ENCODE measurements at places on chromosomes 11 and 22. TPM values are rescaled to one million over a fixed set of nuclear protein-coding genes. Genes with fewer than 3 reads are reported as not detected.

The SGSM1 gene
- 5.1 TPM for total RNA-seq

The HBG1 gene
- total RNA-seq: 3.6 TPM

The SHANK2 gene
- total RNA-seq: 16.9 TPM

The DRD4 gene
- total RNA-seq: 2.4 TPM

The OR5A1 gene
- not detected for total RNA-seq

The RAC2 gene
- total RNA-seq: 62.0 TPM

The NRGN gene
- 33.3 TPM for total RNA-seq

The SLC43A1 gene
- 11.8 TPM for total RNA-seq

The BACE1-AS gene
- 10.2 TPM for total RNA-seq

GRCh38 chr11:86814775-86815174, 14.4 kb downstream of the PRSS23 start:
- no peaks in the 10 kb centered on the region for H3K36me3 ChIP-seq
- H3K27ac ChIP-seq: no peak overlapping the region
- no peak for DNase-seq
- peaks cover 22% of the 10 kb centered on the region for H3K4me1 ChIP-seq
- H3K27me3 ChIP-seq: no peaks in the 10 kb centered on the region
- H3K4me3 ChIP-seq: no peak overlapping the region

DNA sequence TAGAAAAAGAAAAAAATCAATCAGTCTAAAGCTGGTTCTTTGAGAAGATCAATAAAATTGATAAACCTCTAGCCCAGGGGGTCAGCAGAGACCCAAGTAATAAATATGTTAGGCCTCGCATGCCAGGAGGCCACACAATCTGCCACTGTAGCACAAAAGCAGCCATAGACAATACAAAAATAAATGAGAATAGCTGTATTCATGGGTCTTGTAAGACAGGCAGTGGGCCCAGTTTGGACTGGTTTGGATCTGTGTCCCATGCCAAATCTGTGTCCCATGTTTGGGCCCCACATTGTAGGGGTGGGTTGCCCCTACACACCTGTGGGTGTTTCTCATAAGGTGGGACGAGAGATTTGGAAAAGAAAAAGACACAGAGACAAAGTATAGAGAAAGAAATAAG, 6.6 kb upstream of the PLAAT4 start:
- no peaks in the 10 kb centered on the region for H3K27me3 ChIP-seq
- H3K27ac ChIP-seq: no peak overlapping the region
- no peaks in the 10 kb centered on the region for H3K36me3 ChIP-seq
- no peak for DNase-seq
- no peak overlapping the region for H3K4me3 ChIP-seq

GRCh38 chr11:35214792-35215193, 75.8 kb downstream of the CD44 start:
- H3K36me3 ChIP-seq: peaks cover 47% of the 10 kb centered on the region
- H3K27ac ChIP-seq: peak overlapping the region; percentile 43
- H3K27me3 ChIP-seq: no peaks in the 10 kb centered on the region
- peak; percentile 74 for DNase-seq
- H3K4me1 ChIP-seq: peaks cover 44% of the 10 kb centered on the region
- no peak overlapping the region for H3K4me3 ChIP-seq

- no peak overlapping the region for H3K4me3 ChIP-seq
- H3K36me3 ChIP-seq: no peaks in the 10 kb centered on the region
- peak overlapping the region; percentile 92 for H3K27ac ChIP-seq
- DNase-seq: peak; percentile 97
- peaks cover 81% of the 10 kb centered on the region for H3K4me1 ChIP-seq
- no peaks in the 10 kb centered on the region for H3K27me3 ChIP-seq
These were observed 25.4 kb downstream of the MMP20 start for GRCh38 chr11:102599642-102600261.

DNA sequence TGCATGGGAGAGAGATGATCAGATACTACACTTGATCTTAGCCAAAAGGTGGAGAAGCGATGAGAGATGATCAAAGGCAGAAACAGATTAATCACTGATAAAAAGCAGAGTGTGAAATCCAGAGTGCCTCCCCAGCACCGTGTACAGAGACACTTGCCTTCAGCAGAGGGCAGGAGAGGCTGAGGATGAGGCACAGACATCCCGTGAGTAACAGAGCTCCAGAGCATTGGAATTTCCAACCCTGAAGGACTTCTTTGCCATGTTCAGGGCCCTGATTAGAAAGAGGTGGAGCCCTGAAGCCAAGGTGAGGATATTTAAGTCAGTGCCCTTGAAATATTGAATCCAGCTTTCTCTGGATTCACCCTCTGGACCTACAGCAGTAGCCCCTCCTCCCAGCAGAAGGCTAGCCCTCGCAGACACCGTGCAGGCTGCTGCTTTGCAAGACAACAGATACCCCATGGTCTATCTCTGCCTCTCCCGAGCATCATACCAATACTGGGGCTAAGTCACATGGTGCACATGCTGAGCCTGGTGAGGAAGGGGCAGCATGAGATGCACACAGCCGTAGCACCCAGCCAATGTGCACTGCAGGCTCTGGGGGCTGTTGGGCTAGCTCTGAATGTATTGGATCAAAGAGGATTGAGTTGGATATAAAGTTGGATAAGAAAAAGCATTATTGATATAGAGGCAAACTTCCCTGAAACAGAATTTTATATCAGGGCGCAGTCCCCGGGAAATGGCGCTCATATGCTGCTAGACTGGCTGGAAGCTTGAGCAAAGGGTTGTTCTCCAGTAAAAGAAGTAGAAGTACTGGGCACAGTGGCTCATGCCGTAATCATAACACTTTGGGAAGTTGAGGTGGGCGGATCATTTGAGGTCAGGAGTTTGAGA, 200.3 kb upstream of the B3GAT1 start:
- DNase-seq: no peak
- no peaks in the 10 kb centered on the region for H3K4me1 ChIP-seq
- no peaks in the 10 kb centered on the region for H3K36me3 ChIP-seq
- no peak overlapping the region for H3K27ac ChIP-seq
- H3K27me3 ChIP-seq: peaks cover 43% of the 10 kb centered on the region

- H3K27ac ChIP-seq: no peak overlapping the region
- H3K36me3 ChIP-seq: no peaks in the 10 kb centered on the region
- H3K4me3 ChIP-seq: no peak overlapping the region
- H3K27me3 ChIP-seq: peaks cover 16% of the 10 kb centered on the region
- H3K4me1 ChIP-seq: no peaks in the 10 kb centered on the region
These were observed 143.2 kb downstream of the BBOX1 start for GRCh38 chr11:27183672-27184457.
